ENCODE measurements at places on chromosomes 1 and 21. TPM values are rescaled to one million over a fixed set of nuclear protein-coding genes. Genes with fewer than 3 reads are reported as not detected.

OR6N1 gene
- not detected for polyA plus RNA-seq

CCDC27 gene
- 0.73 TPM for polyA plus RNA-seq

CELA3B gene
- polyA plus RNA-seq: not detected

FAM89A gene
- 54.4 TPM for polyA plus RNA-seq

HSF2BP gene
- polyA plus RNA-seq: 1.3 TPM

TMEM200B gene
- 11.0 TPM for polyA plus RNA-seq

SH3D21 gene
- polyA plus RNA-seq: 2.6 TPM

CLCN6 gene
- polyA plus RNA-seq: 34.2 TPM

ADAMTS5 gene
- polyA plus RNA-seq: 0.94 TPM

PTGFRN gene
- 16.0 TPM for polyA plus RNA-seq

OLFML2B gene
- 2.9 TPM for polyA plus RNA-seq

C1orf210 gene
- polyA plus RNA-seq: 47.4 TPM

CTH gene
- 13.2 TPM for polyA plus RNA-seq

TRIM45 gene
- polyA plus RNA-seq: 4.3 TPM

STX12 gene
- 58.9 TPM for polyA plus RNA-seq

ANKRD65 gene
- polyA plus RNA-seq: 7.3 TPM

TMEM81 gene
- 1.3 TPM for polyA plus RNA-seq

KLHDC8A gene
- 1.6 TPM for polyA plus RNA-seq

ISG20L2 gene
- 13.5 TPM for polyA plus RNA-seq

GRHL3 gene
- 6.9 TPM for polyA plus RNA-seq

IKBKE gene
- polyA plus RNA-seq: 5.9 TPM

HOOK1 gene
- 16.6 TPM for polyA plus RNA-seq

OR2L2 gene
- polyA plus RNA-seq: 0.06 TPM

PPM1J gene
- polyA plus RNA-seq: 1.9 TPM

PIK3C2B gene
- polyA plus RNA-seq: 18.8 TPM

TCP10L gene
- 0.91 TPM for polyA plus RNA-seq

DYRK3 gene
- polyA plus RNA-seq: 5.8 TPM

CCNL2 gene
- polyA plus RNA-seq: 364 TPM

F3 gene
- polyA plus RNA-seq: 412 TPM

RIMS3 gene
- 0.32 TPM for polyA plus RNA-seq

TTC39A gene
- 18.9 TPM for polyA plus RNA-seq

EDN2 gene
- 2.3 TPM for polyA plus RNA-seq

APCS gene
- polyA plus RNA-seq: 4.0 TPM

CYP2J2 gene
- polyA plus RNA-seq: 2.7 TPM

TPM3 gene
- 321 TPM for polyA plus RNA-seq

TBX19 gene
- 1.1 TPM for polyA plus RNA-seq

ZMYND12 gene
- 0.74 TPM for polyA plus RNA-seq

GSTM5 gene
- 1.6 TPM for polyA plus RNA-seq

SMIM1 gene
- polyA plus RNA-seq: 118 TPM

LRRC71 gene
- not detected for polyA plus RNA-seq

FAM72D gene
- 0.40 TPM for polyA plus RNA-seq

AQP10 gene
- 3.0 TPM for polyA plus RNA-seq

ASAP3 gene
- 35.1 TPM for polyA plus RNA-seq

CLCA1 gene
- polyA plus RNA-seq: 3.5 TPM

KIRREL1 gene
- polyA plus RNA-seq: 14.8 TPM

TNFRSF14 gene
- polyA plus RNA-seq: 5.3 TPM

SPRR2G gene
- not detected for polyA plus RNA-seq

HES4 gene
- polyA plus RNA-seq: 74.5 TPM

TMEM54 gene
- polyA plus RNA-seq: 64.7 TPM

DLGAP3 gene
- polyA plus RNA-seq: 1.0 TPM

TSPEAR gene
- 0.35 TPM for polyA plus RNA-seq

RPTN gene
- not detected for polyA plus RNA-seq

USF1 gene
- 11.9 TPM for polyA plus RNA-seq

MAP1LC3C gene
- 0.44 TPM for polyA plus RNA-seq

All from hepatocyte (in vitro differentiated cells).